Foreskin keratinocyte (primary cell): ENCODE measurements at places on chromosomes 1 and 21.
A peak's percentile ranks its signal among the peaks of the same experiment; 100 is the strongest.

GRCh38 chr1:155277902-155278688 lies 832 bp downstream of the HCN3 start:
- peak; percentile 42 for DNase-seq

GRCh38 chr1:168621356-168621755 lies 45.0 kb downstream of the XCL1 start:
- DNase-seq: no peak

DNA sequence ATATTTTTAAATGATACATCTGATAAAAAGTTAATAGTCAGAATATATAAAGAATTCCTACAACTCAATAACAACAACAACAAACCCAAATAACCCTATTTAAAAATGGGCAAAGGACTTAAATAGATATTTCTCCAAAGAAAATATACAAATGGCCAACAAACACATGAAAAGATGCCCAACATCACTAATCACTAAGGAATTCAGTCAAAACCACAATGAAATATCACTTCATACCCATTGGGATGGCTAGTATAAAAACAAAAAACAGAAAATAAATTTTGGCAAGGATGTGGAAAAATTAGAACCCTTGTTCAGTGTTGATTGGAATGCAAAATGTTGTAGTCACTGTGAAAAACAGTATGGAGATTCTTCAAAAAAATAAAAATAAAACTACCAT lies 184.8 kb upstream of the RAB4A start:
- no peak for DNase-seq

- no peak for DNase-seq
Measured at GRCh38 chr1:54976747-54977146, 3.7 kb upstream of the TMEM61 start.
